Thoracic aorta (tissue), 2 donors: ENCODE measurements at places on chromosomes 7 and 10. TPM values are rescaled to one million over a fixed set of nuclear protein-coding genes. Genes with fewer than 3 reads are reported as not detected.

PRPS1L1 gene
- not detected for total RNA-seq

PTPRE gene
- total RNA-seq = 41.9 TPM

GPR26 gene
- total RNA-seq = not detected

GPR158 gene
- not detected for total RNA-seq

UCMA gene
- total RNA-seq = not detected

KLF14 gene
- not detected for total RNA-seq

ZNF503 gene
- 28.8 TPM for total RNA-seq

PNLIPRP3 gene
- not detected for total RNA-seq

SLC13A1 gene
- total RNA-seq = not detected
